ENCODE measurements at places on chromosomes 11 and 22.

- no peak for DNase-seq
Measured at GRCh38 chr11:127710831-127711230, 710.3 kb upstream of the KIRREL3 start.

- DNase-seq, result no peak
Measured at GRCh38 chr11:34680918-34681586, 60.2 kb downstream of the EHF start.

- DNase-seq, result no peak
Measured at GRCh38 chr11:119116235-119116594, 5.2 kb upstream of the HINFP start.

GRCh38 chr11:75433443-75433842 lies 440 bp upstream of the KLHL35 start:
- no peak for DNase-seq

GRCh38 chr11:66126808-66127555 lies 56.9 kb downstream of the PACS1 start:
- peak; percentile 38 for DNase-seq

- DNase-seq, result no peak
Measured at GRCh38 chr22:46033256-46034200, 56.6 kb upstream of the WNT7B start.

- peak; percentile 84 for DNase-seq
Measured at GRCh38 chr11:33257897-33258630, 883 bp downstream of the HIPK3 start.

DNA sequence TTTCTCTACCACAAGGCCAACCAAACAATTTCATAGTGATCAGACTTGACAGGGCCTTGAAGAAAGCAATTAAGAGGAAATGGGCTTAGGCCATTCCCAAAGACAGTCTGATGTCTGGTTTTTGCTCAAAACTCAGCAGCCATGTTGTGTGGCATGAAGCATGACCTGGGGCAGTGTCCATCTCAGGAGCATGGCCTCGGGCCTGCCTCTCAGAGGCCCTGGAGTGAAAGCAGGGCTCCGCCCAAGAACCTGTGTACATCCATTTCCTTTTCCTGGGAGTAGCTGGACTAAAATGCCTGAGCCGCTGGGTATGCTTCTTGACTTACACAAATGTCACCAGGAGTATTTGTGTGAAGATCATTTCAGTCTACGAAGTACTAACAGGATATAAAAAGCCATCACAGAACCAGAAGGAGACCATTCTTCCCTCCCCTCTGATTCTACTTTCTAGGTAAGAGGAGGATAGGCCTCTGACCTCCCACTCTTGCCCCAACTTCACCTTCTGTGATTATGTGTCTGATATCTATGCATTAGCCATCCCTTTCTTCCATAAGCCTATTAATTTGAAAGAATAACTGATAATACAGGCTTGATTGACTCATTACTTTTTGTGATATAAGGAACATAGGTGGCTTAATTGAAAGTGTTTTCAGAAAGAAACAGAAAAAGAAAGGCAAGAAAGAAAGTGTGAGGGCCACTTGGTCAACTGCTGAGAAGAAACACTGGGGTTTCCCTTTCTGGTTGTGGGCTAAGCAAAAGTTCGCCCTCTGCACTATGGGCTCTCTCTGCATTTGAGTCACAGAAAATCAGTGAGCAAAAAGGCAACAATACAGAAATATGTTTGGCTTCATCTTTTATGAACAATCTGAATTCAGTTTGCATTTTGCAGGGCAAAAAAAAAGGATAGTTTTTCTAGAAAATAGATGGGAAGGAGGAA lies 188.6 kb upstream of the MTMR2 start:
- DNase-seq, result no peak

DNA sequence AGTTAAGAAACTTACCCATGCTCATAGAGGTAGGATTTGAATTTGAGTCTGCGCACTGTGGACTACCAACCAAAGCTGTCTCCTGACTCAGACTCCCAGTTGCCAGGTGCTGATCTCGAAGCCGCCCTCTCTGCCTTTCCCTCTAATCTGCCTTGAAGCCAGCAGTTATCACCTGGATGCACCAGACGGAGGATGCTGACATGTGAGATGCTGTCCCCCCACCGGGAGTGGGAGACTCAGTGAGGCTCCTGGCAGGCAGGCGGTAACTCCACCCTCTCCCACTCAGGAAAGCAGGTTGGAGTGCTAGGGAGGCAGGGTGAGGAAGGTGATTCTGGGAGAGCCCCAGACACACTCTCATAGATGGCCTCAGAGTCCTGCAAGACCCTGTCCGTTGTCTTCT lies 40.4 kb downstream of the KIAA1671 start:
- no peak for DNase-seq

GRCh38 chr11:32489464-32489863 lies 54.1 kb upstream of the WT1 start:
- no peak for DNase-seq

DNA sequence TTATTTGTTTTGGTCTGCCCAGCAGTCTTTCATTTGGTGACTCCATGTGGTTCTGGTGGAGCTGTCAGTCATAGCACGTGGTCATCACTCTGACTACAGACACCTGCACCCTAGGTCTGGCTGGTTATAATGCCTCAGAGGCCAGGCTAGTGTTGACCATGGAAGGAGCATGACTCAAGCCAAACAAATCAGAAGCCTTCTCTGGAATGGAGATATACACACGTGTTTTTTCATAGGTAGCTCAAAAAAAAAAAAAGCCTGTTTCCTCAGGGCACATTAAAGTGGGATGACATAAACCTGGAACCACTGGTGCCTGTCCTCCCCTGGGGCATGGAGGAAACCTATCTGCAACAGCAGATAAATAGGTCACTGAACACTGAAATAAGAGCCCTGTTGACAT lies 8.1 kb upstream of the PLAAT3 start:
- no peak for DNase-seq

DNA sequence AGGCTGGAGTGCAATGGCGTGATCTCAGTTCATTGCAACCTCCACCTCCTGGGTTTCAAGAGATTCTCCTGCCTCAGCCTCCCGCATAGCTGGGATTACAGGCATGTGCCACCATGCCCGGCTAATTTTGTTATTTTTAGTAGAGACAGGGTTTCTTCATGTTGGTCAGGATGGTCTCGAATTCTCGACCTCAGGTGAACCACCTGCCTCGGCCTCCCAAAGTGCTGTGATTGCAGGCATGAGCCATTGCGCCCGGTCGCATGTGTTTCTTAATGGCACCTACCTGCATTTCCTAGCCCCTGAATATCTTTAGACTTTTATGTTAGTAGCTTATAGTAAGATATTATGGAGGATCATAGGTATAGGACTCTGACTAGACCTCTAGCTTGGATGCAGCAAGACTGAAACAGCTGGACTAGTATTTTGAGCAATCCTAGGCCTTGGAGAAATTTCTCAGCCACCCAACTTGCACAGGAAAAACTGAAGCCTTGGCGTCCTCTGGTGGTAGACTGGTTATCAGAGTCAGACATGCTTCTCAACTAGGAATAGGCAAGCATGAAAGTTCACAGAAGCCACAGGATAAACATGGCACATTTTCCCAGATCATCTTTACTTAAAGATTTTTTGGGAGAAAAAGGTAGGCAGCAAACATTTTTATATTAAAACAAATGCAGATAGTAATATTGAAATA lies 22.7 kb upstream of the C1QTNF4 start:
- peak; percentile 15 for DNase-seq

GRCh38 chr11:24747275-24748251 lies 250.7 kb downstream of the LUZP2 start:
- DNase-seq, result no peak

GRCh38 chr11:127965939-127966668 lies 621.3 kb downstream of the ETS1 start:
- no peak for DNase-seq

DNA sequence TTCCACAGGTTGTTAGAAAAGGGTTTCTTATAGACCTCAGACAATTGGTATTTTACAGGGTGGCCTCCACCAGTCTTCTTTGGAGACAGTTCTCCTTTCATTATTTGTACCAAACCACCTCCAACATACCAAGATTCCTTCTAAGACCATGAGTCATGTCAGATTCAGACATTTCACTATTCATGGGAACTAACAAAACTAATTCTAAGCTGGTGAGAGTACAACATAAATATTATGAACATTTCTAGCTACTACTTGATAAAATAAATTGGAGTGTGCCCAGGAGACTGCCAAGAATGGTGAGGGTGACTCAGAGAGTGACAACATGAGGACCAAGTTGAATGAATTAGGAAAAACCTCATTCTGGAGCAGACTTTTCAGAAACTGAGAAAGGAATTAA lies 494.6 kb upstream of the LRRC4C start:
- no peak for DNase-seq

DNA sequence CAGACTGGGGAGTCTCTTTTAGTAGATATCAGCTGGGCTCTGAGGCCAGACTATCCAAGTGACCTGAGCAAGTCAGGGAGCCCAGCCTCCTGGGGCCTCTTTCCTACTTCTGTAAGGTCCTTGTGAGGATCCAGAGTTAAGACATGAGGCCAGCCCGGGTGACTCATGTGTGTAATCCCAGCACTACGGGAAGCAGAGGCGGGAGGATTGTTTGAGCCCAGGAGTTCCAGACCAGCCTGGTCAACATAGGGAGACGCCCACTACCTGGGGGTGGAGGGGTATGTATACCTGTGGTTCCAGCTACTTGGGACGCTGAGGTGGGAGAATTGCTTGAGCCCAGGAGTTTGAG lies 36.9 kb upstream of the POLA2 start:
- no peak for DNase-seq

- peak; percentile 60 for DNase-seq
Measured at GRCh38 chr11:78851878-78852586, 277.4 kb upstream of the NARS2 start.

- DNase-seq, result no peak
Measured at GRCh38 chr11:19924716-19925115, 212.1 kb downstream of the NAV2 start.

DNA sequence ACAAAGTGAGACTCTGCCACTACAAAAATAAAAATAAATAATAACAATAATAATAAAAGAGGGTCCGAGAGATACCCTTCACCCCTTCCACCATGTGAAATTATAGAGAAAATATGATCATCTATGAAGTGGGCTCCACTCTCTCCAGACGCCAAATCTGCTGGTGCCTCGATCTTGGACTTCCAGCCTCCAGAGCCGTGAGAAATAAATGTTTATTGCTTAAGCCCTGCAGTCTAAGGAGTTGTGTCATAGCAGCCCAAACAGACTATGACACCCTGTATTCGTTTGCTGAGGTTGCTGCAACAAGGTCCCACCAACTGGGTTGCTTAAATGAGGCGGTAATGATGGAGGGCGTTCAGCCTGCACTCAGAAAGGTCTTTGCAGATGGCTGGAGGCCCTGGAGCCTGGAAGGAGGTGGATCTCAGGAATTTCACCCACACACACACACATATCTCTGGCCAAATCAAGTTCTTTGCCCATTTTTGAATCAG lies 7.6 kb upstream of the SEPTIN5 start:
- DNase-seq, result no peak

DNA sequence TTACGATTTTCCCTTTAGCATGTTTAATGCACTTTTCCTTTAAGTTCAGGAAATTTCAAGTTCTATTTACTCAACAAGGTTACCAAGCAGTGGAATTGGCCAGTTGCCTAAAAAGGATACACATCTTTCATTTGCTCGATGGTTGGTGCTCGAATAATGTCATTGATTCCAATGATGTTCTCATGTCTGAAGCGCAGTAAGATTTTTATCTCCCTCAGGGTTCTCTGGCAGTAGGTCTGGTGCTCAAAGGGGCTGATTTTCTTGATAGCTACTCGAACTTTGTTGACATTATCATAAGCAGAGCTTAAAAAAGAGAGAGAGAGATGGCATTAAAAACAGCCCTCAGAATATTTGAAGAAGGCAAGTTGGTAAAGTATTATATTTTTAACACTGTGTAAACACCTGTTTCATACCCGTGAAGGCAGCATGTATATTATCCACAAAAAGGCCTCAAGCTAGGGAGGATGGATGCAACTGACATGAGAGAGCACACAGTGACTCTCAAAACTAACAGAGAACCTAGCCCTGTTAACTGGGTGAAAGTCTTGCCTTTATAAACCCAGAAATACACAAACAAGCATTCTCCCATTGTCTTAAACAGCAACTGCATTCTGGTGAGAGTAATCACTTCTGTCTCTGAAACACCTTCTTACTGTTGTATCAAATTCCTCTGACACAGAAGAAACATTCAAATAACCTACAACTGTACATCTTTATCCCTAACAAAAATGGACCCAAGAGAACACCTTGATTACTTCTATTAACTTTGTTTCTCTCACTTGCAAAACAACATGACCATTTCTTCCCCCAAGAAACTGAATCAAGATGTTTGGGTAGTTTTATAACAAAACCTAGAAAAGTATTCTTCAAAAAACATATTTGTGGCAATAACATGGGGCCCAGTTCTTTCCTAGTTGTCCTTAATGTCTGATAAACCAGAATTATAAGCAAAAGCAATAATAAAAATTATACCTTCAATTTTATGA lies 59.6 kb downstream of the MAPK1 start:
- peak; percentile 6 for DNase-seq

DNA sequence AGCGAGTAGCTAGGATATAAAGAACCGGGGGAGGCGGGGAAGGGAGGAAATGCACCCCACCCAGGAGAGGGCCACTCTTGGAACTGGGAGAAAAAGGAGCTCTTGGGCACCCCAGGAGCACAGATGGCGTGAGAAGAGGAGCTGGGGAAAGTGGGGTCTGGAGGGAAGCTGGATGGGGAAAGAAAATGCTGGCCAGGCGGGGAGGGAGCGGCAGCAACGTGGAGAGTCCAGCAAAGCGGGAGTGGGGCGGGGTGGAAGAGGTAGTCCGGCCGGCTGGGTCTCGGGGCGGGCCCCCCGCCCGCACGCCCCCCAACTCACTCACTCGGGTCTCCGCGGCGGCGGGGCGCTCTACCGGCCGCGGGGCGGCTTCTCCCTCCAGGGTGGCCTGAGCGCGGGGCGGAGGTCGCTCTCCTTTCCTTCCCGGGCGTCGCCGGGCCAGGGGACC lies 522 bp downstream of the TOB2 start:
- DNase-seq, result peak; percentile 14

- DNase-seq, result no peak
Measured at GRCh38 chr11:19617696-19618523, 94.7 kb upstream of the NAV2 start.

DNA sequence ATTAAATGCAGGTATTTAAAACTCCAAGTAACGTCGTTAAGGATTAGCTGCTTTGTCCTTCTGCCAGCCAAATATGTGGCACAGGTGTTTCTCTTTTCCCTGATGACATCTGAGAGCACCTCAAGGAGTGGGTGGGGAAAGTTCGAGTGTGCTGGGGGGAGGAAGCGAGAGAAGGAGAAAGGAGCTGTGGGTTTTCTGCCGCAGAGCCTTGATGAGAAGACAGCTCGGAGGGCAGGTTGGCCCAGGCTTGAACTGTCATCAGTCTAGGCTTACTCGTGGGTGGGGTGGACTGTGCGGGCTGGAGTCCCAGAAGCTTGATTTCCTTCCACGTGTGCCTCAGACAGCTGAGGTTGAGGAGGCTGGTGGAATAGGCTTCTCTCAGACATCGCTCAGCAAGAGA lies 15.2 kb upstream of the SORL1-AS1 start:
- no peak for DNase-seq

DNA sequence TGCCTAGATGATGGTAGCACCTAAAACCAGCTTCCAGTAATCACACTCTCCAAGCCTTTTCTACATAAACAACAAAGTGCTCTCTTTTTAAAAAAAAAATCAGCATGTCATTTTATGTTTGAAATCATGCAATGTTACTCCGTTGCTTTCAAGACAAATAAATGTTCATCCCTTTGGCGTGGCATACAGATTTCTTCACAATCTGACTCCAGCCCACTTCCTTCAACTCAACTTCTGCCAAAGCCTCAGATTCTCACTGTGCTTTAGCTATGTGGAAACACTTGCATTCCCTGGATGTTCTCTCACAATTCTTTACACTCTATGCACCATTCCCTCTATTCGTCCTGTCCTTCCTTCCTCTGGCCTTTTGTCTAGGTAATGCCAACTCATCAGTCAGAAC lies 206.3 kb upstream of the BLID start:
- no peak for DNase-seq

GRCh38 chr11:75426720-75427086 lies 6.3 kb downstream of the KLHL35 start:
- no peak for DNase-seq
